Endothelial cell (in vitro differentiated cells): ENCODE measurements at places on chromosomes 6 and 20.

GRCh38 chr6:38134704-38135088 lies 315.2 kb downstream of the ZFAND3 start:
- no peak for DNase-seq

GRCh38 chr6:112920994-112921393 lies 573.9 kb downstream of the RFPL4B start:
- no peak for DNase-seq

GRCh38 chr6:131972741-131973140 lies 21.6 kb upstream of the CCN2 start:
- no peak for DNase-seq

DNA sequence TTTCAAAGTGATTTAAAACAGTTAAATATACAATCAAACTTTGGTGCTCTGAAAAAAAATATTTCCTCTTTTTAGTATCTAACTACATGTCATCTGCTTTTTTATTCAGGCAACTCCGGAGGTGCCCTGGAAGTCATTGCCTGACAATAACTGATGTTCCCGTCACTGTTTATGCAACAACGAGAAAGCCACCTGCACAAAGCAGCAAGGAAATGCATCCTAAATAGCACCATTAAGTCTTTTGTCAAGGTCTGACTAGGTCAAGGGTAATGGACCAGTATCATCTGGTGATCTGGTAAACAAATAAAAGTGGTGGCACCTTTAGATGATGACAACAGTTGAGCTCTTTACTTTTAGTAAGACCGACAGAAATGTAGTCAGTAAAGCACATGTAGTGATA lies 13.2 kb downstream of the FAM229B start:
- DNase-seq, result no peak

GRCh38 chr20:12055161-12055560 lies 137.5 kb downstream of the BTBD3 start:
- DNase-seq, result no peak

- DNase-seq, result no peak
Measured at GRCh38 chr6:92270365-92270764, 1149.0 kb downstream of the EPHA7 start.

DNA sequence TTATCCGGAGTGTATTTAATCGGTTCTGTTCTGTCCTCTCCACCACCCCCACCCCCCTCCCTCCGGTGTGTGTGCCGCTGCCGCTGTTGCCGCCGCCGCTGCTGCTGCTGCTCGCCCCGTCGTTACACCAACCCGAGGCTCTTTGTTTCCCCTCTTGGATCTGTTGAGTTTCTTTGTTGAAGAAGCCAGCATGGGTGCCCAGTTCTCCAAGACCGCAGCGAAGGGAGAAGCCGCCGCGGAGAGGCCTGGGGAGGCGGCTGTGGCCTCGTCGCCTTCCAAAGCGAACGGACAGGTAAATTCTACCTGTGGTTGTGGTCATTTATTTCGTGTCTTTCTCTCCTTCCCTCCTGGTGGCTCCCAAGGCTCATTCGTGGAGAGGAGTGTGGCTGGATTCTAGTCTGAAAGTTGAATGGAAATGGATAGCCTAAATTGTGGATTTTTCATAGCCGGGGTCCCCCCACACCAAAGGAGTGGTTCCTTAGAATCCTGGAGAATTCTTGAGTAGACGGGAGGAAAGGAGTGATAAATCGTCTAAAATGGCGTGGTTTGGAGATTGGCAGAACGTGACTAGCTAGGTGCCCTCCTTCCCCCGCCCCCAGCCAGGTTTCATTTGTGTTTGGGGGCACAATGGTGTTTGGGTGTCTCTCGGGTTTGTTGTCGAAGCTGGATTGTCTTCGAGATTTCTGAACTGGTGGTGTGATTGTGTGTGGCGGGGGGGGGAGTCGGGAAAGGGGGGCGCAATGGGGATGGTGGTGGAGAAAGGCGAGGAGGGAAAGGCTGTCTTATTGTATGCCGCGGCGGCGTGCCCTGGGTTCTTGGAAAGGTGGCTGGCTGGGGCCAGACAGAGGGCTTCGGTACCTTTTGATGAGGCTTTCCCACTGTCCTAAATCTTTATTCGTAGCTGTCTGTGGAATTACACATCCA lies 673 bp downstream of the MARCKS start:
- DNase-seq, result peak; percentile 22

DNA sequence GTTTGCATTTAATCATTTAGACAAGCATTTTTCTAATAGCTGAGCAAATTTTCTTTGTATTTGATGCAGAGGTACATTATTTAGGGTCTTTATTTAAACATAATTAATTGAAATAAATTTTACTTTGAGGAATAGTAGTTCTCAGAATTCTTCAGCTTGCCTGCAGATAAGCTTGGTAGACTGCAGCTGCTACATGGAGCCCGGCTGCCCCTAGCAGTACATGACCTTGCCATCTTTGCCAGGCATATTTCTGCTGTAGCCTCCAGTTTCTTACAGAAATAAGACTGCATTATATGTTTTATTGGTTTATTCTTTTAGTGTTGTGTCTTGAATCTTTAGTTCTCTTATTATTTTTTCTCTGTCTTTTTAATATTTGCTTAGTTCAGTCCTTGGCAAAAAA lies 396.8 kb downstream of the QKI start:
- no peak for DNase-seq

DNA sequence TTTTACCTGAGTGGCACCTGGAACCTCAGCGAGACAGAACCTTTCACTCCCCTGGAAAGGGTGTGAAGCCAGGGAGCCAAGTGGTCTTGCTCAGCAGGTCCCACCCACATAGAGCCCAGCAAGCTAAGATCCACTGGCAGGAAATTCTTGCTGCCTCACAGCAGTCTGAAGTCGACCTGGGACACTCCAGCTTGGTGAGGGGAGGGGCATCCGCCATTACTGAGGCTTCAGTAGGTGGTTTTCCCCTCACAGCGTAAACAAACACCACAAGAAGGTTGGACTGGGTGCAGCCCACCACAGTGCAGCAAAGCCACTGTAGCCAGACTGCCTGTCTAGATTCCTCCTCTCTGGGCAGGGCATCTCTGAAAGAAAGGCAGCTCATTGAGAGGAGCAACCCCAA lies 134.7 kb upstream of the RSPO3 start:
- DNase-seq, result no peak

DNA sequence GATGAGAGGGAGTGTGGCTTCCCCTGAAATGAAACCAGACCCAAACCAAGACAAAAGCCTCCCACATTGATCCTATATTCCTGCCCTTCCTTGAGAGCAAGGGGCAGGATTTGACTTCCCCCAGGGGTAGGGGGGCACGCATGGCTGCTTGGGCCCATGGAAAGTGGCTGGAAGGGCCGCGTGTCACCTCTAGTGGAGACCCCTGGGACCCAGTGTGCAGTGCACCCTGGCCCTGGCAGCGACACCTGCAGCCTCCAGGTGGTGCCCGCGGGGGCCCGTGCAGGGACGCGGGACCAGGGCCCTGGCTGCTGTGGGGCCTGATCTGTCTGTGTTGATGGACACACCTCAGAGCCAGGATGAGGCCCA lies 18.0 kb upstream of the SLCO4A1 start:
- no peak for DNase-seq

GRCh38 chr6:48255094-48255493 lies 144.1 kb upstream of the PTCHD4 start:
- no peak for DNase-seq

- DNase-seq, result no peak
Measured at GRCh38 chr6:44072452-44072958, 54.7 kb downstream of the MRPL14 start.

DNA sequence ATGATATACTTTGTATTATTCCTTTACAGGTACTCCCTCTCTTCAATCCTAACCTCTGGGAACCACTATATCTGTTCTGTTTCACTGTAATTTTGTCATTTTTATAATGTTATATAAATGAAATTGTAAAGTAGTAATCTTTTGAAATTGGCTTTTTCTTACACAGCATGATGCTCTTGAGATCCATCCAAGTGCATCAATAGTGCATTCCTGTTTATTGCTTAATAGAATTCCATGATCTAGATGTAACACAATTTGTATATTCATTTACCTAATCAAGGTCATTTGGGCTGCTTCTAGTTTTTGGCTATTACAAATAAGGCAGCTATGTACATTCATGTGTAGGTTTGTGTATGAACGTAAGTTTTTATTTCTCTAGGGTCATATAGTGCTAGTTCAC lies 174.6 kb downstream of the KHDC1L start:
- DNase-seq, result no peak

- peak; percentile 61 for DNase-seq
Measured at GRCh38 chr6:42451333-42452170, at the start of gene TRERF1. TRERF1 (minus strand) TSS chr6:42451926; CDS start chr6:42269590, 182,336 bp downstream.

DNA sequence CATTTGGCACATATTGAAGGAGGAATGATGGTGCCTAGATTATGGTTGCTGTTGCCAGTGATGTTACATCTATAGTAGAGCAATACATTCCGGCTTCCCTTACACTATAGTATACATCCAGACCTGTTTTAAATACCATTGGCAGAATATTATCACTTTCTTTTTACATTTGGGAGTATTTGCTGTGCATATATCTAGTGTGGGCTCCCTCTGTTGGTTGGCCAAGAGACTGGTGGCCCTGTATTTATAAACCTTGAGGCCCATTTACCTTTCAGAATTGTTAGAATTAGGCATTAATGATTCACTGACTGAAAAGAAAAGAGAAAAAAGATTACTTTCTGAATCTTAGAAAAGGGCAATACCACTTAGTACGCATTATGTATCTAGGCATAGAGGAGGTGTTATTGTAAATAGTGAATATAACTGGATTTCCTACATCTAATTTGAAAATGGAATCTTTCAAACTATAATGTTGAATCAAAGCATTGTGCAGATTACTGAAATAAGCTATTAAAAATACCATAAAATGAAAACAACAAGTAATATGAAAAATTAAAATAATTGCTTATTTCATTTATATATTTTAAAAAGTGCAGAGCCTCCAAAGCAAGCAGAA lies 628.8 kb upstream of the MAN1A1 start:
- peak; percentile 14 for DNase-seq

DNA sequence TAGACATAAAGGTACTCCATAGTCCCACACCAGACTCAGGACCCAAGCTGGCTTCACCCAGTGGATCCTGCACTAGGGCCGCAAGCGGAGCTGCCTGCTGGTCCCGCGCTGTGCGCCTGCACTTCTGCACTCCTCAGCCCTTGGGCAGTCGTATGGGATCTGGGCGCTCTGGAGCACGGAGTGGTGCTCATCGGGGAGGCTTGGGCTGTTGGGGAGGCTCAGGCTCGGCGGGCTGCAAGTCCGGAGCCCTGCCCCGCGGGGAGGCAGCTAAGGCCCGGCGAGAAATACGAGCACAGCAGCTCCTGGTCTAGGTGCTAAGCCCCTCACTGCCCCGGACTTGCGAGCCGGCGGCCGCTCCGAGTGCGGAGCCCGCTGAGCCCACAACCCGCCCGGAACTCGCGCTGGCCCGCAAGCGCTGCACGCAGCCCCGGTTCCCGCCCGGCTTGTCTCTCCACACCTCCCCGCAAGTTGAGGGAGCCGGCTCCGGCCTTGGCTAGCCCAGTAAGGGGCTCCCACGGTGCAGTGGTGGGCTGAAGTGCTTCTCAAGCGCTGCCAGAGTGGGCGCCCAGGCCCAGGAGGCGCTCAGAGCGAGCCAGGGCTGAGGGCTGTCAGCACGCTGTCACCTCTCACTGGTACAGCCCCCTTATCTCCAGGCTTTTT lies 33.4 kb upstream of the GCNT2 start:
- peak; percentile 28 for DNase-seq

GRCh38 chr20:33460711-33461110 lies 17.1 kb upstream of the SNTA1 start:
- no peak for DNase-seq

- DNase-seq, result peak; percentile 47
Measured at GRCh38 chr6:26249957-26250697, 114.9 kb upstream of the BTN3A2 start.

- no peak for DNase-seq
Measured at GRCh38 chr20:59988141-59988540, 29.9 kb downstream of the CDH26 start.

GRCh38 chr6:31723980-31724691 lies 963 bp downstream of the MPIG6B start:
- no peak for DNase-seq

- no peak for DNase-seq
Measured at GRCh38 chr6:2641044-2641725, 109.5 kb downstream of the MYLK4 start.

DNA sequence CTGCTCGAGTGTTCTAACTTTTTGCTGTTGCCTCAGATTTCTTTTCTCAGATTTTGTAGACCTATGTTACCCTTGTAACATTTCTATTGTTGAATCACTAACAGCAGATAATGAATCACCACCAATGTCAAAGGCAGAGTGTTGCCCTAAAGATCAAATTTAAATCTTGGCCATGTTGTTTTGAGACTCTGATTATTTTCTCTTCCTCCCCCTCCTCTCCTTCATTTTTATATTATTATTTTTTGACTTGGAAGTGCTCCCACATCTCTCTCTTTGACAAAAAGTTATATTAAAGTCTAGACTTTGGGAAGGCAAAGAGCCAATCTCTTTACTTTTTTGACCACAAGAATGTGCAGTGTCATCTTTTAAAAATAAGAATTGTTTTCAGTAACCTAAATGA lies 422.7 kb downstream of the NKAIN2 start:
- DNase-seq, result no peak

GRCh38 chr6:24659561-24659960 lies 7.1 kb downstream of the TDP2 start:
- no peak for DNase-seq

DNA sequence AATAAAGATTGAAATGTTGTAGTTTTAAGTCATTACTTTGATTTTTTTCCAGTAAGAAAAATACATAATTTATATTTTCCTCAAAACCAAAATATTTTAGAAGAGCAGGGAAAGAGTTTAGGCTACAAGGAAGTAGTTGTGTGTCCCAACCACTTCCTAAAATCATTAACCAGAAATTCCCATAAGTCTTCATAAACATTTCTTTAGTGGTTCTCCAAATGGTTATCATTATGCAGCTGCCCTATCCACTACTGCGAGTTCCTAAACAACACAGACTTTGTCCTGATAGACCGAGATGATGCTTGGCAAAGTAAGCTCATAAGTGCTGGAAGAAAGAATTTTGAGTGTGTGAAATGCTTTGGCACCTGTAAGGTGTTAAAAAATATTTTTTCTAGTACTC lies 93.6 kb downstream of the ARMC2 start:
- no peak for DNase-seq

- DNase-seq, result no peak
Measured at GRCh38 chr6:146859206-146859605, 260.4 kb downstream of the ADGB start.

- no peak for DNase-seq
Measured at GRCh38 chr6:31007694-31008093, 2.6 kb upstream of the MUC22 start.

- no peak for DNase-seq
Measured at GRCh38 chr20:57482796-57483195, 42.1 kb downstream of the CTCFL start.
